NCI-H2227 treated with DMSO at 0.1 percent for 48 hours (cell line): ENCODE measurements at places on chromosomes 1 and 21.

DNA sequence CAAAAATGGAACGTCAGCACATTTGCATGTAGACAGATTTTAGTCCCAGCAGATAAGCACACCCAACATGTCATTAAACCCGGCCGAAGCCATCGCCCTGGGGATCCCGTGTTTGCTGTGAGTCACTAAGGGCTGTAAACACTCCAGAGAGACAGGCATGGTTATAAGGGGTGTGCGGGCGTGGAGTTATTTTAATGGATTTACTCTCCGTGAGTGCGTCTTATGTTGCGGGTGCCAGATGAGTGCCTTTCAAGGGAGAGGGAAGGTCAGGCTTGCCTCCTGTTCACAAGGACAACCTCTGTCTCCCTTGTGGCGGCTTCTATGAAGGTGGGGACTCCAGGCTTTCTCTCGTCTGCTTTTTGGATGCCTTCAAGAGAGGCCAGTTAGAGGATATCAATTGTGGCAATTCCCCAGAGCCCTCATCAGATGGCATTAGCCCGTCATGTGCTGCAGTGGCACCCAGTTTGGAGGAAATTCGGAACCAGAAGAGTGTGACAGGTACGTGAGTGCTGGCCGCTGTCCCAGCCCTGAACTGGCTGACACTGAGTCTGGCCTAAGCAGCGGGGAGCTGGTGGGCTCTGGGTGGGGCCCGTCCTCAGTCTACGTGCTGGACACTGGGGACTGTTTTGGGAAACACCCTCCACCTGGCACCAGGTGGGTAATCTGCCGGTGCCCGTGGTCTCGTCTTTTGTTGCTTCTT, 223.8 kb upstream of the TMEM51 start:
- DNase-seq: peak; percentile 56

DNA sequence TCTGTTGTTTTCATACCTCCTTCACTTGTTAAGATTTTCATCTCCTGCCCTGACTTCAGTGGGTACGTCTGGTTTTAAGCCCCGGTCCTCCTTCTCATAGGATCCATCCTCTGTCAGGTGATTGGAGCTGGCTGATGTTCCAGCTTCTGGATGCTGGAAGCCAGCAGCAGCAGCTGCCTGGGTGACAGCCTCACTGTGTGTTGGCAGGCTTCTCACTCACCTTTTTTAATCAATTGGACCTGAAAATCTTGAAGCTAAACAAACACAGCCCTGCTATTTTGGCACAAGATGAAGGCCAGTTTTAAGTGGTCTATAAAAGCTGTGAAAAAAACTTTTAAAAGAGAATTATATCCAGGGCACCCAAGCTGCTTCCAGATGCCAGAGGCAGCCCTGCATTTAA, 181.0 kb downstream of the DISC1 start:
- DNase-seq: no peak

DNA sequence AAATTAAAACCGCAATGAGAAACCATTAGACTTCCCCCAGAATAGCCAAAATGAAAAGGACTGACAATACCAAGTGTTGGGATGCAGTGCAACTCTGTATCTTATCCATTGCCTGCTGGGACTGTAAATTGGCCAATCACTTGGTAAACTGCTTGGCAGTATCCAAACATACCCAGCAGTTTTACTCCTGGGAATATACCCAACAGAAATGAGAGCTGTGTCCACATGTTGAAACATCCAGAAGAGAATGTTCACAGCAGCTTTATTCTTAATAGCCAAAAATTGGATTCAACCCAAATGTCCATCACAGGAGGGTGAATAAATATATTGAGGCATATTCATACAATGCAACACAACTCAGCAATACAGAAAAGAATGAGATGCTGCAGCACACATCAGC, 13.7 kb upstream of the FAM20B start:
- no peak for DNase-seq

- DNase-seq: no peak
Measured at GRCh38 chr1:81308191-81308590, 492.5 kb upstream of the ADGRL2 start.

GRCh38 chr21:44072111-44072510, 35.1 kb upstream of the PWP2 start:
- DNase-seq: no peak

DNA sequence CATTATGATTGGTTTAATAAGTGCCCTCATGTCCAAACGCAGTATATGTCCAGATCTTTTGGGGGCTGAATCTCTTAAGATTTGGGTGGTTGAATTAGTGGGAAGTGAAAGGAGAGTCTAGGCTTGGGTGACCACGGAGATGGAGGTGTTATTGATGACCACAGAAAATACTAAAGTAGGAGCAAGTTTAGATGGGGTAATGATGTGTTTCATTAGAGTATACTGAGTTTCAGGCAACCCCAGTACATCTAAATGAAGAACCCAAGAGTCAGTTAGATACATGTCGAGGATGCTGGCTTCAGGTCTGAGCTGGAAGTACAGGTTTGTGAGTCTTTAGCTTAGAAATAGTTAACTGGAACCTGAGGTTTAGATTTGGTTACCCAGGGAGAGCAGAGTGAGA, 6.5 kb upstream of the ZZZ3 start:
- DNase-seq: no peak

- peak; percentile 94 for DNase-seq
Measured at GRCh38 chr1:39758556-39759435, 12.4 kb downstream of the OXCT2 start.

- peak; percentile 91 for DNase-seq
Measured at GRCh38 chr1:27527223-27527889, 37.4 kb upstream of the WASF2 start.

GRCh38 chr1:44717156-44717555, 13.8 kb downstream of the RNU5D-1 start:
- no peak for DNase-seq

DNA sequence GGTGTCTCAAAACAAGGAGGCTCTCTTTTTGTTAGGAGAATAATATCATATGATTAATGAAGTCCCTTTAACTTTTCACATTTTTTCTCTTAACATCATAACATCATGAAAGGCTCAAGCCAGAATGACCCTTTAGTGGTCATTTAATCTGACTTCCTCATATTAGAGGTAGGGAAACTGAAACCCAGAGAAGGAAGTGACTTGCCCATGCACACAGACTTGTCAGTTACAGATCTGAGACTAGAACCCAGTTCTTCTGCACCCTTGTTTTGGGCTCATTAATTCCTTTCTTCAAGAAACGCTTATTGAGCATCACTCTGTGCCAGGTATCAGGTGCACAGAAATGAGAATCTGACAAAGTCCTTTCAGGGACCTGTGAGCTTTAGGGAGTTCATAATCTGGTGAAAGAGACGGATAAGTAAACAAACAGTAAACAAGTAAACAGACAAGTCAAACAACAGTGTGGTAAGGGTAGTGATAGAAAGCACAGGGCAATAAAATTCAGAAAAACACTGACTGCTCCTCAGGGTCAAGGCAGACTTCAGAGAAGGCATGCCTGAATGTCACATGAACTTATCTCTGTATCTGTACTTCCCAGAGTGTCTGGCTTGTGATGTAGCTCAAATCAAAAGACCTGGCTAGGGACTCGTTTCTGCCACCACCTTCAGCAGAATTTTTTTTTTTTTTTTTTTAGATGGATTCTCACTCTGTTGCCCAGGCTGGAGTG, 38.3 kb upstream of the OSBPL9 start:
- no peak for DNase-seq

- DNase-seq: no peak
Measured at GRCh38 chr1:46333300-46334029, 7.1 kb upstream of the NSUN4 start.

DNA sequence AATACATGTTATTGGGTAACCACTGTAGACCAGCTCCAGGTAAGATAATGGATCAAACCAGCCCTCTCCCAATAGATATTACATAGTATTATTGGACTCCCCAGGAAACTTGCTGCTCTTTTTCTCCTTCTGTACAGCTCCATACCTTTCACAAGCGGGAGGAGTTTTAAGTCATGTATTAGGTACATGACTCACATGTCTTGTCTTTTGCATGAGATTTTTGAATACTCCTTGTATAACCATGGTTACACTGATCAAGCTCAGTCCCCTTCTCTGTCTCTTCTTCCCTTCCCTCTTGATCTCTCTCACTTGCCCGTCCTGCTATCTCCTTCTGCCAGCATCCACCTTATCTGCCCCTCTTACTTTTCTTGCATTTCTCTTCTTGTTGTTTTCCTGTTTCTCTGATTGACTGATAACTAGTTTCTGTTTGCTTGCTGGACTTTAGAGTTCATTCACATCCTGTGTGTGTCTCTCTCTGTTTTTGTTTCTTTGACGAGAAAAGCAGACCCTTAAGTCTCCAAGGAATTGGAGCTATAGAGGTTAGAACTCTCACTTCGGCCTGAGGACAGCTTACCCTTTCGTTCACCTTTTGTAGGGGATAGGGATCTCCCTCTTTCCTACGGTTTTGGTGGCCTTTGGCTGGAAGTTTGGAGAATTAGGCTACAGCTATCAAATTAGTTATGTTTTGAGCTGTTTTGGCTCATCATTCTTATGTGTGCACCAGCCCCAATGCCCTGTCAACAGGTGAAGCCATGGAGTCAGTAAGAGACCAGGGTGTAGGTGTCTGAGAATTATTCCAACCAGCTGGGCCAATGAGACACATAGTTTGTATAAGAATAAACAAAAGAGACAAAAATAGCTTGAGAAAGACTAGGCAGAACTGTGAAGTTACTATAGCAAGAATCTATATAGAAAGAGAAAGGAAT, 49.0 kb upstream of the ASB17 start:
- no peak for DNase-seq

DNA sequence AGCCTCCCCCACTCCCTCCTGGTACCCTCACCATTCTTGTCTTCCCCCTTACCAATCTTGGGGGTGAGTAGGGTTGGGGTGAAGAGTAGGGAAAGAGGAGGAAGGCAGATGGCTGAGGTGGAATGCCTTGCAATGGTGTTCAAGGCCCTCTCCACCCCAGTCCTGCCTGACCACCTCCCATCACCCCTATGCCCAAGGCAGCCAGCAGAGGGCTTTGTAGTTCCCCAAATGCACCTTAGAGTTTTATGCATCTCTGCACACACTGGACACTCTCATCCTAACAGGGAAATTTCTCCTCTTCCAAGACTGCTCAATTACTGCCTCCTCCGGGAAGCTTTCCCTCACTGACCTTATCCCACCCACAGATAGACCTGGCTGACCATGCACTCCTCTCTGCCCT, 15.4 kb downstream of the KIF17 start:
- no peak for DNase-seq
